Esophagus muscularis mucosa (tissue), 4 donors: ENCODE measurements at places on chromosomes 7 and 10. TPM values are rescaled to one million over a fixed set of nuclear protein-coding genes. Genes with fewer than 3 reads are reported as not detected.

PON3 gene
- total RNA-seq: 0.63 TPM

ASB10 gene
- not detected for total RNA-seq

IGF2BP3 gene
- total RNA-seq: 1.7 TPM

SEMA3E gene
- total RNA-seq: 10.1 TPM

PDGFA gene
- 88.0 TPM for total RNA-seq

GRCh38 chr10:17239345-17240085 lies 11.5 kb downstream of the VIM start:
- no peak for DNase-seq

DNA sequence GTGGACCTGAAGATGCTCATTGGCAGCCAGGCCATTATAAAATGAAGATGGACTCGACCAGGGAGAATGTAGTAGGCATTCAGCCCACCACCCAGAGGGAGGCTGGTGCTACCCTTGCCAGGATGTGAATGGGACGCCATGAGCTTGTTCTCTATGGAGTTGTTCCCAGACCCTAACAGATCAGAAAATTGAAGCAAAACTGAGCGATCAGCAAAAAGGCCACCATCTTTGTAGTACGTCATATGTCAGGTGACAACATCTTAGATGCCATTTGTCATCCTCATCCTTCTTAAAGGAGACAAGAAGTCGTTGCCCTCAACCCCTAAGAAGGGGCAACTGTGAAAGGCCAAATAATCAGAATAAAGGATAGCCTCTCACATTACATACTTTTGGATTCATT lies 61.7 kb downstream of the DOCK1 start:
- no peak for DNase-seq

DNA sequence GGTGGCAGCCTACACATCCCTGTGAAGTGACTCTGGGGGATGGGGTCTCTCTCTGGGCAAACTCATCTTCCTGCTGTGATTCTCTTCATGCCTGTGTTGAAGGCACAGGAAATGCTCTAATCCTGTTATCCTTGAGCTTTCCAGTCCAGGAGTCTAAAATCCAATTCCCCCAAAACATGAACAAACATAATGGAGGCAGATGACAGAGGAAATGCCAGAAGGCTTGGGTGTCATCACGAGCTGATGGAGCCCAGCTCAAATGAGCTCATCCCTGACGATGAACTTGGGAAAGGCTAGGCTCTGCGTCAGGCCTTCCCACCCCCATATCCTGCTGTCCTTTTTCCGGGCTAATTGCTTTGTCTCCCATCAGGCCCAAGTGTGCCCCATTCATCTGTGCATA lies 165.9 kb upstream of the PODXL start:
- DNase-seq: peak; percentile 47
